Umbilical cord (tissue), 2 donors: ENCODE measurements at places on chromosomes 3 and 15.

DNA sequence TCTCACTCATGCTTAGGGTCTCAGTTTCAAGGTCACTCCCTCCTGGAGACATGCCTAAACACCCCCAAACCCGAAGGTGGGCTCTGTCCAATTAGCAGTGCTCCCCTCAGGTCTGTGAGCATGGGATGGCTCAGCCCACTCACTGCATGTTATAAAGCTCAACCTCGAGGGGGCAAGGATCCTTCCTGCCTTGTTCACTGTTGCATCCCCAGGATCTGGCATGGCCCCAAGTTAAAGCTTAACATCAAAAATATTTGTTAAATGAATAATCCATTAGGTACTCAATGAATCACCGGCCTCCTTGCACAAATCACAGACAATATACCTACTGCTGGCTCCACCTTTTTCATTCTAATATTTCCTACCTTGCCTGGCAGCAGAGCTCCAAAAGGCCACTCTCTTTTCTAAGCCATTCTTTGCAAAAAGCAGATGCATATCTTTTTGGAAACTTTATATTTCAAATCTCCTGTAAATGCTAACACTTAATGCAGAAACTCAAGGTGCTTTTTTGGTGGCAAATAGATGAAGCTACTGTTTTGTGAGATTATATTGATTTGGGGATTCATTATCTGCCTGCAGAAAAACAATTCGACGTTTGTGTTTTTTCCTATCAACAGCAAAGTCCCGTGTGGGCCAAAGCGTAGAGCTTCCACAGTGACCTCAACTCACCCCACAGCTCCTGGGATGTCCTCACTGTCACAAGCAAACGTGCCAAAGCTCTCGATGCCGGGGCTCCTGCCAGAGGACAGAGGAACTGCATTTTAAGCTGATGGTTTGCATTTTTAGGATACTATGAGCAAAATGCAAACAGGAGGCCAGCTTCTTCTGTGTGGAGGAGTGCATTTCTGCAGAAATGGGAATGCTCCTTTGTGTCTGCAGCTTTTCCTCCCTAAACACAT, 35.4 kb downstream of the PCOLCE2 start:
- no peak for DNase-seq

- DNase-seq, result no peak
Observed at GRCh38 chr3:33807191-33807590, 8.8 kb downstream of the PDCD6IP start.

DNA sequence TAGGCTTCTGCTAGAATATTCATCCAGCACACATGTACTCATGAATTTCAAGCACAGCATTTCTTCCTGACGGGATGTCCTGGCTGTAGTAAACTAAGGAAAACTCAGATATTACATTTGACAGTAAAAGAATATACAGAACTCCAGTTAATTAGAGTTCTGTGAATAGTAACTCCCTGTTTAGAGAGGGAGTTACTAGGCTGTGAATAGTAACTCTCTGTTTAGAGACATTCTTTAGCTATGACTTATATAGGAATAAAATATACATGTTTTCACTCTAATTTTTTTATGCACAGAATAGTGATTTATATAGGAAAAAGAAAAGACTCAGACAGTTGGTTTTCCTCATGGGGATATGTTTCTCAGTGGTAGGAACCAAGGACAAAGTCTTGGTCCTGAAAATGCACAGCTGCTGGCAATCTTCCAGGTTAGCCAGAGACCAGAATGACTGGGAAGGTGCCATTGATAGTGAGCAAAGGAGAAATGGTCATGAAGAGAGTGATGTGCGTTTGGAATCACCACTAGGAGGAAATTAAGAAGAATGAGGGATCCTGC, 480.7 kb upstream of the THBS1 start:
- peak; percentile 2 for DNase-seq

GRCh38 chr3:170966495-170966894, 58.1 kb upstream of the EIF5A2 start:
- no peak for DNase-seq

GRCh38 chr3:14779069-14779685, 39.6 kb upstream of the FGD5 start:
- no peak for DNase-seq

DNA sequence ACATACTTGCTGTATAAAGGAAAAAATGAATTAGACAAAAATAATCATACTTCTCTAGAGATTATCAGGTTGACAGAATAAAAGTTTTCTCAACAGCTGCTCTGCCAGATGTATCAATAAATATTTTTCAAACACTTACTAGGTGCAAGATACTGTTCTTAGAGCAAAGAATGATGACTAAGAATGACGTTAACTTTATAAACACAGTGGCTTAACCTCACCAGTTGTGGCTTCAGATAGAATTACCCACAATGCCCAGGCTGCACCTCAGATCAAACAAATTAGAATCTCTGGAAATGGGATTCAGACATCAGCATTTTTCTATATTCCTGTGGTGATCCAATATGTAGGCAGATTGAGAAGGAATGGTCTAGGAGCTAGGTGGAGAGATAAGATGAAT, 422.4 kb upstream of the ATP11B start:
- no peak for DNase-seq

- no peak for DNase-seq
Observed at GRCh38 chr3:7397097-7397496, 536.2 kb downstream of the GRM7 start.

GRCh38 chr3:72655723-72656122, 192.5 kb downstream of the SHQ1 start:
- no peak for DNase-seq

DNA sequence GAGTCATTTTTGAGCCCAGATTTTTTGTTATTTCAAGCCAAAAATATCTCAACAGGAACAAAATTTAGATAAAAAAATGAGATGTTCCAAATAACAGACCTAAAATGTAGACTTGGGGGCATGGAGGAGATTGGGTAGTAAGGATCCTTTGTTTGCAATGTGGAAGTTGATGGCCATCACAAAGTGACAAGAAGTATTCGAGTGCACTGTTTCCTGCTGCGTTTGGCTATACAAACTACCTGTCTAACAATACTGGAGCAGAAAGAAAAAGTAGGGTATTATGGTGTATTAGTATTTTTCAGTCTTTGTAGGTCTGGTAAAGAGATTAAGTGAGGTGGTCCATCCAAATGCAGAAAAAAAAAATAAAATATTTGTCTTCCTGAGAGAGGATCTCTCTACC, 284.2 kb downstream of the C3orf38 start:
- no peak for DNase-seq

DNA sequence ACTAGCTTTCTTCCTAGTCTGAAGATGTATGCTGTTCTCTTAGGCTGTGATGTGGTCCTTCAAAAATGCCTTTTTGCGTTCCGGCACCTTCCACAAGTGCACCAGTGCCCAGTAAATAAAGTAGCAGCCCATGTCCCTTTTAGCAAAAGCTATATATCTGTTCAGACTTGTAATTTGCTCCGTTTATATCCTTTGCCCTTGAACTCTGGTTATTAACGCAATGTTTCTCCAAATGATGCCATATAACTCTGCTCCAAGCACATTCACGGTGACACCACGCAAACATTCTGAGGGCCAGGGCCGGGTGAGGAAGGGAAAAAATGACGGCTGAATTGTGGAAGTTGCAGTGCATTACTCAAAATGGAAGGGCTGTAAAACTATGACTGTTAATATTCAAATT, 1001.1 kb upstream of the NR2F2 start:
- DNase-seq, result no peak
